ENCODE measurements at places on chromosomes 3 and 15.

GRCh38 chr3:16382845-16383244 lies 117.8 kb downstream of the OXNAD1 start:
- no peak for DNase-seq

- DNase-seq: peak; percentile 88
Observed at GRCh38 chr3:71987828-71988227, 202.9 kb upstream of the PROK2 start.

DNA sequence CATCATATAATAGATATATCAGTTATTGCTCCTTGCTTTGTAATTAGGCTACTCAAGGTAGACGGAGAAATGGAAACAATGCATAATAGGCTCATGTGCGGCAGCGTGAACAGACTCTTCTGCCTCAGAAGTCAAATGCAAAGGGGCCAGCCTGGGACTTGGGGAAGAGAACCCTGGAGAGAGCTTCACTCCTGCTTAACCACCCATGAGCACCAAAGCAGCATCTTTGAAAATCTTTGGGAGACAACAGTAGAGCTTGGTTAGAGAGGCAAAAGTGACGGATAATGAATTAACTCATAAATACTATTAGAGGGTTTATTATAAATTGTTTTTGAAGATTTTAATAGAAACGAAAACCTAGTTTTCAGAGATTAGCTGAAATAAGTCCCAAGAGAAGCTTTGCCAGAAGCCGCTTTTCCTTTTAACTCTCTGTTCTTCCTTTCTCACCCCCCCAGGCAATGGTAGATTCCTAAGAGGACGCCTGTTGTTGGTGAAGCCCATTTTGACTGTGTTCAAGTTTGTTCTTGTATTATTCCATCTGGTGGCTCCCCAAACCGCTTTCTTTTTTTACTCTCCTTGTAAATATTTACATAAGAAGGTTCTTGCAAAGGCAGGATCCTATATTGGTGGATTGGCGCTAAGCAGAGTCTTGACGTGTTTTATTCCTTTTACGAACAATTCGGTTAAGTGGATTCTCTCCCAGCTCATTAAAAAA lies 196.0 kb upstream of the TPRG1 start:
- DNase-seq: no peak

GRCh38 chr3:128006061-128007032 lies 45.9 kb upstream of the SEC61A1 start:
- no peak for DNase-seq

- no peak for DNase-seq
Observed at GRCh38 chr3:65871305-65872141, 167.2 kb downstream of the MAGI1 start.

GRCh38 chr15:93126148-93126547 lies 37.1 kb upstream of the RGMA start:
- DNase-seq: no peak

- no peak for DNase-seq
Observed at GRCh38 chr15:25684521-25685431, 178.4 kb downstream of the ATP10A start.

DNA sequence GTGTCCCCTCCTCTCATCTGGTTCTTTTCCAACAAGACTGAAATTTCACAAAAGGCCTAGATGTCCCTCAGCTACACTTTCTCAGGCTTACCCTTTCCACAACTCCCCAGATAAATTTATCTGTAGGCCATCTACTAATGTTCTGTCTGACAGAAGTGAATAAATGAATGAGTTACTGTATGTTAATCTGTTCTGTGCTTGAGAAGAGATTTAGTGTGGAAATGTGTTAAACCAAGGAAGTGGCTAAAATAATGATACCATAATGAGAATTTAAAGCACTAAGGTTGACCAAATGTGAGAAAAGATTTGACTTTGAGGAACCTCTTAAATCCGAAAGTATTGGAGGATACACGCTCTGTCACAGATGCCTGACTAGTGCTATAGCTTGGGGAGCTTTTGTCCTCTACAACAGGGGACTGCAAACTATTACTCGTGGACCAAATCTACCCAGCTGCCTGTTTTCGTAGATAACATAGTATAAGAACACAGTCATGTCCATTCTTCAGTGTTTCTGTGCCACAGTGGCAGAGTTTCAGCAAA lies 74.8 kb upstream of the P2RY1 start:
- DNase-seq: no peak

- no peak for DNase-seq
Observed at GRCh38 chr3:40437889-40438288, 19.2 kb upstream of the RPL14 start.

GRCh38 chr15:95615436-95615835 lies 715.1 kb upstream of the NR2F2 start:
- no peak for DNase-seq

DNA sequence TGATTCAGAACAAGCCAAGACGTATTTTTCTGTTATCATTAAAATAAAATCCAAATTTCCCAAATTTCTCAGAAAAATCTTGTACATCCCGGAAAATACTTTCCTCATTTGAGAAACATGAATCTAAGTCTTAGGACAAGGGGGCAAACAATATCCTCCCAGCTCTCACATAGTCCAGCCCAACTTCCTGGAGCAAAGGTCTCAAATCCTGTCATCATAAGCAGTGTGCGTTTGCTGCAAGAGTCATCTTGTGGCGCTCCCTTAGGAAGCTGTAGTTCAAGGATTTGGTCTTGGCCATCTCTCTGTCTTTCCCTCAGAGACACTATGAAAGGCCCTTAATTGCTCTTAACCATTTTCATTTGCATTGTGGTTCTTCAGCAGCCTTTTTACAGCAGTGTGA lies 57.5 kb upstream of the GSK3B start:
- DNase-seq: no peak

GRCh38 chr15:89648106-89649012 lies 6.9 kb downstream of the KIF7 start:
- no peak for DNase-seq

DNA sequence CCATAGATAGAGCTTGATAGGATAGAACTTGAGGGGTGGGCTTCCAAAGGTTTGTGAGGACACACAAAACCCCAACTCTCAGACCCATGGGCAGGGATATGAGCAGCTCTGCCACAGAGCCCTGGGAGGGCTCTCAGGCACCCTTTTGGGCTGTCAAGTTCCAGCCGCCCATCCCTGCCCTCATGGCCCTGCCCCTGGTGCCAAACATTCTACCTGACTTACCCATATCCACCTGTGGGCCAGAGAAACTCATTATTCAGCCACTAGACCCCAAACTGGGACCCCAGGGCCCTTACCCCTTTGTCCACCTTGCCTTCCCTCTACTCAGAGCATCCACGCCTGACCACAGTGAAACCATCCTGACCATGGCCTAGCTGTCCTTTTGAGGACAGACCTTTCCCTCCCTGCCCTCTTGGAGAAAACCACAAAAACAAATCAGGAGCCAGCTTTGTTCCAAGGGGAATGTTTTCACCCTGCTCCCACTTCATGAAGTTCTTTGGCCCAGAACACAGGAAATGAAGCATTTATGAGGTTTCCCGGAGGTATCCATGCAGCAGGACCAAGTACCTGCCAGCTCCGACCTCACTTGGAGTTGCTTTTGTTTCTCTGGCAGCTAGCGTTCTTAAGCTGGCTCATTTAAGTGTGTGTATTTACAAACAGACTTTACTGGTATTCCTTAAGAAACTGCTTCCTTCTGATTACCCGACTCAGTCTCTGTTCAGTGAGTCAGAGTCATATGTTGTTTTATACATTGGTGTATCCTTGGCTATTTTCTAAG lies 34.2 kb upstream of the GALNT15 start:
- DNase-seq: peak; percentile 62

DNA sequence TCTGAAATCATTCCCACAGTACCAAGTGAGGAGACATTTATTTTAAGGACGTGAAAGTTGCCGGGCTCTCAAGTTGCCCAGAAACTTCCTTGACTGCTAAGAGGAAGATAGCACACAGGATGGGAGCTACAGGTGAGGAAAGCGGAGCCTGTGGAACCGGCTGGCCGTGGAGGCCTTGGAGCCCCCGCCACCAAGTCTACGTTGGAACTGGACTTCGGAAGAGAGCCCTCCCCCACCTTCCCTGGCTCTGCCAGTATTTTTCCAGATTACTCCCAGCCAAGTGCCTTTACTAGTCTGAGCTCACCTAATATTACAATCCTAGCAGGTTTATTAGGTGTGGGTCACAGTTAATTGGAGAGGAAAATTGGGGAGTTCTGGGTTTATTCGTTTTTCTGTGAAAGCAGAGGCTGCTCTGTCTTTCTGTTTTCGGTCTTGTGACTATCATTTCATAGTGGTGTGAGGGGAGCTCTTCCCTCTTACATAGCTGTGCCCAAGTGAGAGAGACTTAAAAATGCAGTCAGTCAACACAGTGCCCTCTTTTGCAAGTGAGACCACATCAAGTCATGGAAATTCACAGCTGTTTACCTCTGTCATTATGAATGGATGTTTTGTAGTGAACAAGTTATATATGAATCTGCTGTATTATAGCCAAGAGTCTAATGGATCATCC lies 6.8 kb downstream of the BOC start:
- no peak for DNase-seq

GRCh38 chr3:30554317-30554690 lies 52.1 kb upstream of the TGFBR2 start:
- no peak for DNase-seq

GRCh38 chr3:8760091-8760490 lies 9.3 kb downstream of the OXTR start:
- DNase-seq: no peak

GRCh38 chr3:150367757-150368156 lies 40.3 kb upstream of the TSC22D2 start:
- no peak for DNase-seq

GRCh38 chr3:75938921-75939320 lies 153.6 kb upstream of the ZNF717 start:
- DNase-seq: no peak

Data from A172 (cell line).